ENCODE measurements at places on chromosomes 5 and 9.

DNA sequence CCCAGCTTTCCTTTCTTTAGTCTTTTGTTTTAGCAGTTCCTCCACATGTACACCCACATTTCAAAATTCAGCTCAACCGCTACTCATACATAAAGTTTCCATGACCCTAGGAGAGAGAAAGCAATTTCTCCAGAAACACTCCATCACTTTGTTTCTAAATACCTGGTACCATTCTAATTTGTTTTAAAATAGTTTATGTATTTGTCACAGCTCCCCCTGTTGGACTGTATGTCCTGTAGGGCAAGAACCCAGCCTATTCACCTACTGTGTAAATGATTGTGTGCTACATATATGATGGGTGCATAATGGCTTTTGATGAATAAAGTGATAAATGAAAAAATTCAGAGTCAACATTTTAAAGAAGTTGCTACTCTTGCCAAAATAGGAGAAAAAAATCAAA, 139.1 kb downstream of the COX7C start:
- no peak for DNase-seq

- no peak for DNase-seq
These were observed 12.7 kb upstream of the TRIM32 start for GRCh38 chr9:116674210-116674980.

- peak; percentile 18 for DNase-seq
These were observed 40.5 kb downstream of the C9orf50 start for GRCh38 chr9:129580211-129580915.

DNA sequence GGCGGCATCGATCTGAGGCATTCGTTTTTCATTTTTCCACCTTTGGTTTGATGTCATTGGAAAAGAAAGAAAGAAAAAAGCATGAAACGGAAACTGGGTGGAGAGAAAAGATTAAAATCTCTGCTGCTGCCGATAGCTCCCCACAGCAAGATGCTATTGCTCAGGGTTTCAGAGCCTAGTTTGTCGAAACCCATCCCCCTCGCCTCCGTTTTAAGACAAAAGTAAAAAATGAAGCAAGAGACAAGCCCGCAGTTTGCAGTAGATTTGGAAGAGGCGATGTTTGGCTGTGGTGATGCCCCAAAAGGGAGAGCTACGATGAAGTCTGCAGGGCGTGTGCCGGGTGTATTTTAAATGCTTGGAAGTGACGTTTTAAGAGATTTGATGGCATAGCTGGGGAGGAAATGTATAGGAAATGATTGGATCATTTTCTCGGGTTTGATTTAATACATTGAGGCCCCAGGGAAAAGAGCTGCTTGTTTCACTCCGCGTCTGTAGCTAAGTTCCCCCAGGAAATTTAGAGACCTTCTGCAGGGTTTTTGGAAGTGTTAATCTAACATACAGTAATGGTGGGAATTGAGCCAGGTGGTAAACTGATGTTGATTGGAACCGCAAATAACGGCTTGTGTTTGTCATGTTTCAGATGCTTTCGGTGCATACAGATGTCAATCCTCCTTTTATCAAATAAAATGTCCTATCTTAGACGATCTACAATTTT, 909 bp downstream of the NDFIP1 start:
- peak; percentile 52 for DNase-seq

GRCh38 chr9:111161015-111161415, 122.7 kb upstream of the LPAR1 start:
- no peak for DNase-seq

DNA sequence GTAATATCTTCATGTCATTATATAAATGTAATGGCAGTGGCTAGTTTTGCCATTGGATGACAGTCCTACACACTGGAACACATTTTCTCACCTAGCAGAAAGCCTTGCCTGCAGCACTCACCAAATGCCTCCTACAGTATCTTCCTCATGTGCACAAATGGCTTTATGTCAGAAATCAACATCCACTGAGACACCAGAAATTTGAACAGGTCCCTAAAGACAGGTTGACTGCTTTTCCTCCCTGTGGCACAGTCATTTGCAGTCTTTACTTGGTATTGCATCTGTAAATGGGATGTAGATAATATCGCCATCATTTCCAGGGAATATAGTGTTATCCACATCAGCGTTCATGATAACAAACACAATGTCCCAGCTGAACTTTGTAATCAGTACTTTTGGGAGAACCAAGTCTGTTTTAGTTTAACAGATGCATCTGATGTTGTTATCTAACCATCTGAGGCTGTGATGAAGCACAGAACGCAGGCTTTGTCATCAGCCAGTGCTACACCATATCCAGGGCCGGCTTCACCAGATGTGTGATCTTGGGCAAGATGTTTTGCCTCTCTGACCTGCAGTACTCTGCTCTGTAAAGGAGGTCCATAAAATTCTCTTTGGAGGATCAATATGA, 83.9 kb upstream of the TAS2R1 start:
- no peak for DNase-seq

DNA sequence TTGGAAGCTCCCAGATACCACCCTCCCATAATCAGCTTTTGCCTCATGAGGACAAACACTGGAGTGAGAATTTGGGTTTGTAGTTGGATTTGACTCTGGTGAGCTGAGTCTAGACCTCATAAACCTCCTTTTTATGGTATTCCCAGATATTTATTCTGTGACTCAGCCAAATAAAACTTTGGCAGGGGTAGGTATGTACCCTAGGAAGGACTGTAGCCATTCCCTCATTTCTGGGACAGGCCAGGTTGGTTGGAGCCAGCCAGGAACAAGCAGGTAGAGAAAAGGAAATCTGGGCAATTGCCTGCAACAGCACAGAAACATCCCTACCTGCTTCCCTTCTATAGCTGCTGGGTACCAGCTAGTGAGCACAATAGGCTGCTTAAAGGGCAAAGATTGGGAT, 19.4 kb downstream of the ENHO start:
- no peak for DNase-seq

DNA sequence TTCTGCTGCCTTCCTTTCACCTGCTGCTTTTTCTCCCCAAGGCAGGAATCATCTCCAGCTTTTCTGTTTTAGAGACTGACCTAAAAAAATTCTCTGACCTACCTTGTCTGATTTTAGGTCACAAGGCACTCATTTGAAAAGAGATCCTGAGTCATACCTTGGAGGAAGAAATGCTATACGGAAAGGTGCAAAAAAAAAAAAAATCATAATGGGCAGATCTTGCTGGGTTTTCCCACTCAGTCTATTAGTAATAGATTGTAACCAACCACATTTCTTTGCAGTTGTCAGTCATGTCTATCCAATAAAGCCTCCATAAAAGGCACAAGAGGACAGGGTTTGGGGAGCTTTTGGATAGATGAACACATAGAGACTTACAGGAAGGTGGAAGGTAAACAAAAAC, 70.0 kb downstream of the MTREX start:
- no peak for DNase-seq

GRCh38 chr5:154494036-154494435, 16.0 kb upstream of the HAND1 start:
- no peak for DNase-seq

GRCh38 chr9:27337833-27338526, 41.0 kb upstream of the EQTN start:
- DNase-seq: no peak

DNA sequence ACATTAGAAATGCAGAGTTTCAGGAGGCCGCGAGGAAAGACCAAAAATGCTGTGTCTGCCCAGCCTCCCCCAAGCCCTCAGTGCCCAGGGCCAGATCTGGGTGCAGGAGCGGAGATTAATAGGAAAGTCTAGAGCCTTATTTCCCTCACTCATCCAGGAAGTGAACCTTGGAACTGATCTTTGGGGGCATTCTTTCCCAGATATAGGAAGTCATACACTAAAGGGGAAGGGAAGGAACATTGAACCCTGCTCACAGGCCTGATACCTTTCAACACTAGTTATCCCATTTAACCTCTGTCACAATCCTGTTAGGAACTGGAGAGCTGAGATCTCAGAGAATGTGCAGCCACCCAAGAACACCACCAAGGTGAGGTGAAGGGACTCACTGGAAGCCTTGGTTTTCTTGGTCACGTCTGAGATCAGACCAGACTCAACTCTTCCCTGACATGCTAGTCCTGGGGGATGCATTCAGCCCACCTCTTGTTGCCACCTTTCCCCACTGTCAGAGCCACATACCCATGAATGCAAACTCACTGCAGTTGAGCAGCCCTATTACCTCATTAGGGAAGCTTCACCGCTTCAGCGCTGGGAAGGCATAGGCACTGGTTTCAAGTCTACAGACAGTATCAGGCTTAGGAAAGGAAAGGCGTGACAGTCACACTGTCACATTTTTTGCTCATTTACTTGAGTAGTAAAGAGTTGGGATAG, 95.0 kb downstream of the KIAA1958 start:
- DNase-seq: no peak

DNA sequence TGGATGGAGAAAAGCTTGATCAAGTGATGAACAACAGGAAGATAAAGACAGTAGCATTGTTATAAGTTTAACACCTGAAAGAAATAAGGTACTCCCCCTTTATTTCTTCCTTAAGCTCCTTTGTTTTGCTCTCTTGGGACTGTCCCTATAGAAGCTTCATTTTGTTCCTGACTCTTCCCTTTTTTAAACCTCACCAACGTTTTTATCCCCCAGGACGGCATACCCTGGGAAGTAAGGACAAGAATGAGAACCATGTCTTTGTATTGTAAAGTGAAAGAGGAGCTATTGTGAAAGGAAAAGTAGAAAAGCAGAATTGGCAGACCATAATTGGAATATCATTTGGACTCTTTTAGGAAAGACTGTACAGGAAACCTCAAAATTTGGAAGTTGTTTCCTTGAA, 1368.6 kb upstream of the C9orf72 start:
- no peak for DNase-seq

GRCh38 chr5:157745041-157745456, 1.5 kb downstream of the LSM11 start:
- DNase-seq: no peak

DNA sequence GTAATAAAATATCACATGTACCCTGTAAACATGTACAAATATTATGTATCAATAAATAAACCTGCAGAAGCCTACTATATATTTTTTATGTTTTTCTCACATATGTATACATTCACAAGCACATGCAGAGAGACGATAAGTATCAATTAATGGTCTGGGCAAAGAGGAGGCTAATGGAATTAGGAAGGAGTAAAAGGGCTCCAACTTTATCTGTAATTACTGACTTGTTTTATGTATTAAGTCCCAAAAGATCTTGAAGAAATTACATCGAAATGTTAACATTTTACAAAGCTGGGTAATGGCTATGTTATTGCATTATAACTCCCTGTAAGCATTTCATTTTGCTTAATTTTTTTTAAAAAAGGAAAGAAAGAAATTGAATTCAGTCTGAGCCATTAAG, 78.0 kb downstream of the LPAR1 start:
- no peak for DNase-seq

DNA sequence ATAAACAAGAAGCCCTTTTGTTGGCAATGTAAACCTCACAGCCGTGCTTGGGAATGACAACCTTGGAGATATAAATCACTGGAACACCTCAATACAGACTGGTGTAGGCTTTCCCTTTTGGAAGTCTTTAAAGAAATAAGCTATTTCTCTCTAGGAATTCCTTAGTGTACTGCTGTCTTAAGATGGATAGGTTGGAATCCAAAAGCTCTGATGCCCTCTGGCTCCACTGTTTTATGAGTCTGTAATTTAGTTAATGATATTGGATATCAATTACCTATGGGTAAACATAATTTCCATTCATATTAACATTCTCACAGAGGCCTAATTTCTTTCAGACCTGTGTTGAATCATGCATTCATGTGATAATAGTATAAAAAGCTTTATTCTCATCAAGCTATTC, 435.9 kb upstream of the MPDZ start:
- DNase-seq: no peak

DNA sequence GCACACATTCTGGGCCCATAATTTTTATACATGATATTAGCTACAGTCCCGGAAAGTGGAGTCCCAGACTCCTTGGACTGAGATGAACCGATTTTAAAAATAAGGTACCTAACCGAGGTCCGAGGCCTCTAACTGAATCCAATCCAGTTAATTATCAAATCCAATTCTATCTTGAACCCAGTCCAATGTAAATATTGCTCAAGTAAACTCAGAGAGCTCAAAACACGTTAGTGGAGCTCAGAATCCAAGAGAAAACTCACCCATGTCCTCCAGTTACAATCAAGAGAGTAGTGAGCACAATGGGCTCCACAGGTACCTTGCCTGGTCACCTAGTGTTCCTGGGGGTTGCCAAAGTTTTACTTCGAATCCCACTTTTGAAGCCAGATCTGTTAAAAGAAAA, 37.9 kb upstream of the DIRAS2 start:
- DNase-seq: no peak

- DNase-seq: no peak
These were observed 41.1 kb upstream of the ICE1 start for GRCh38 chr5:5381310-5381913.

GRCh38 chr5:14110680-14111079, 32.5 kb upstream of the TRIO start:
- no peak for DNase-seq

DNA sequence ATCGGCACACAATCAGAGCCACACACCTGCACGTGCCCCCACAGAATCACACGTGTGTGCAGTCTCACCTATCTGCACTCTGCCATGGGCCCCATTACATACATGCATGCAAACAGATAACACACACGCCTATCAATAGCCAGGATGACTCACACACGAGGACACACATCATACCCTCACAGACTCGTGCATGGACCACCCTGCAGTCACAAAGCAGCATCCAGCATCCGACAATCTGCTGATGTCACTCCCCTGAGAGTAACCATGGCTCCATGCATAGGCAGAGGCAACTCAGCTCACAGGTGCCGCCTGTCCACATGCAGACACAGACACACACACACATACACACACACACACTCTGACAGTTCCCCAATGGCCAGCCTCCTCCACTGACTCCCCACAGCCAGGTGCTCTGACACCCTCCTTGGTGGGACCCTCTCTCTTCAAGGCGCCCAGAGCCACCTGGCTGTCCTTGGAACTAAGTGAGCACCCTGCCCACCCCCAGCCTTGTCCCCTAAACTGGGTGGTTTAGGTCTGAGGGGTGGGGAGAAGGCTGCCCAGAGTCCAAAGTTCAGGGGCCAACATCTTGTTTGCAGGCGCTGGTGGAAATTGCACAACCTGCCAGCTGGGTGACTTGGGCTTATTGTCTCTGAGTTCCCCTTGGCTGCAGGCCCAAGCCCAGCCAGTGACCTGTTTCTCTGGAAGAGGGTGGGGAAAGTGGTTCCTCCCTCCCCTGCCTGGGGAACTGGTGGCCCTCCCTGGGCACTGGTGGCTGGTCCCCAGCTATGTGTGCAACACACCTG, 34.6 kb upstream of the NEK6 start:
- DNase-seq: no peak

GRCh38 chr5:107444300-107444699, 226.4 kb downstream of the EFNA5 start:
- DNase-seq: no peak

GRCh38 chr9:129573977-129574376, 46.9 kb downstream of the C9orf50 start:
- no peak for DNase-seq
